ENCODE measurements at places on chromosomes 5 and 9.

GRCh38 chr9:84349671-84350070, 9.1 kb upstream of the SLC28A3 start:
- no peak for DNase-seq

GRCh38 chr5:102796009-102796408, 40.9 kb downstream of the PAM start:
- DNase-seq, result no peak

DNA sequence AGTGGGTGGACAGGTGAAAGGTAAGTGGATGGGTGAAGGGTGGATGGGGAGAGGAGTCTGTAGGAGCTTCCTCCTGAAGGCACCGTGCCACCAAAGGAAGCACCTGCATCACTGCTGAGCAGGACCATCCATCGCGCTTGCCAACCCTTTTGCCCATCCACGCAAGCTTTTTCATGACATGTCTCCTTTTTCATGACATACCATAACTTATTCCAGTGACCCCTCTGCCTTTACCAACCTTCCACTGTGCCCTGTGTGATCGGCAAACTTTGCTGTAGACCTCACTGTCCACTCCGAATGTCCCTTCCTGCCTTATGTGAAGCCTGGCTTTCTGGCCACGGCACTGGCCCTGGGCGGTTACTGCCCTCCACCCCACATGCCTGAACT, 13.4 kb downstream of the FLT4 start:
- DNase-seq, result no peak

DNA sequence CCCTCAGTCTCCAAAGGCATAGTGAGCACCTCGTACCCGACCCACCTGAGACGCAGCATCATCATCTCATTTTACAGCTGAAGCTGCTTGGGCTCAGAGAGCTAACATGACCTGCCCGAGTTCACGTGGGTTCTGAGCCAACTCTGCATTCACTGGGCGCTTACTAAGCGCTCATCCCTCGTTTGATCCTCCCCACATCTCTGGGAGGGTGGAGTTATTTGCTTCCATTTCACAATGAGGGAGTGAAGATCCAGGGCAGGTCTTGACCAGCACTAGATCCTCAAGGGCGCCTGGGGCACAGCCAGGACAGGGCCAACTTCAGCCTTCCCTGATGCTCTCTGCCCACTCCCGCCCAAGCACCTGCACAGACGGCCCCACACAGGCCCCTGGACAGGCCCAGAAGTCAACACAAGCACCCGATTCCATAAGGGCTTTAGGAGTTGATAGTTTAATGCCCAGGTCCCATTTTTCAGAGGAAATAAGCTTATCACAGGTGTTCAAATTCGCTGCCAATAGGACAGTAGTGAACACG, 80.8 kb downstream of the HRH2 start:
- DNase-seq, result no peak

DNA sequence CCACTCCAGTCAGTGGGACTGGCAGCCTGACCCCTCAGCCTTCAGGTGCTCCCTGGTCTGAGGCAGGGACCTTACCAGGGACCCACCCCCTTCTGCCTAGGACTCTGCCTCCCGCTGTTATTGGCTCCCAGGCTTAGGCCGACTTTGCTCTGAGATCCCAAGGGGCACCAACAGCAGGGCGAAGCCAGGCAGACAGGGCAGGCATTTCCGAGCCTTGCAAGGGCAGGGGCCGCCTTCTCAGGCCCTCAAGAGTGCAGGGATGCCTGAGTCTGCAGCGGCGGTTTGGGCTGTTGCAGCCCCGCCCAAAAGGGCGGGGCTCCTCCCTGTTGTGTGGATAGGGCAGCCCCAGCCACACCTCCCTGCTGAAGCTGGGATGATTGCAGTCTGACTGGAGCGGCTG, 644.6 kb downstream of the PRR16 start:
- DNase-seq, result no peak

DNA sequence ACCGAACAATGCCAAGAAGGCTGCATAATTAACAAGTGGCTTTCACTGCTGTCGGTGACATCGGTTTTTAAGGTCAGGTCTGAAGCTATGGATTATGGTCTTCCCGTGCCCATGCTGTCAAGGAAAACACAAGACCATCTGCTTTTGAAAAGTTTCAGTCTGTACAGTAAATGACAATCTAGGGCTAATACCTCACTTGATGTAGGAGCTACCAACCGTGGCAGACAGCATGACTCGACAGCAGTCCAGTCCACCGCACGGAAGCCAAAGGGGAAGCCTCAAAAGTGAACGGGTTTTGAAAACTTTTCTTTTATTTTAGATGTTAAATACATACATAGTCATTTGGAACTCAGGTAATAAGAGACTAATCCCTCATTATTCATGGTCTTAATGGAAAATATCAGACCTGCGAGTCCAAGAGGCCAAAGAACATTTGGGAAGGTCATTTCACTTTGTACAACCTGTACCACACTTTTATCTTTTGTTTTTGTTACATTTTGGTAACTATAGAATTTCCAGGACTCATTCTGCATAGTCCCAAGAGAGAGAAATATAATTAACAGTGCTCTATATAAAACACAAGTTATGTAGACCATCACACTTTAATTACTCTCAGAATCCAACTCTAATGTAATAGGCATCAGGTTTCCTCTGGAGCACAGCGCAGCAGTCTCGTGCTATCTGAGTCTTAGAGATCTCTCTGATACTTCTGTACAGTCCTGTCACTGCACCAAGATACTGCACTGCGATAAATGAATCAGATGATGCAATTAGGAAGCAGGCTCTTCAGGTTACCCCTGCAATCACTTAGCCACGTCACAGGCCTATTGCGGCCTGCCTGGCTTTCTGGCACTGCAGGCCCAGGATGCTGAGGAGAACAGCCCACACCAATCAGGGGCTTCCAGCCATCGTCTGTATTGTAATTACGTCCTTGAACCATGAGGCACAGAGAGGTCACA, 184.9 kb downstream of the FANCC start:
- no peak for DNase-seq

DNA sequence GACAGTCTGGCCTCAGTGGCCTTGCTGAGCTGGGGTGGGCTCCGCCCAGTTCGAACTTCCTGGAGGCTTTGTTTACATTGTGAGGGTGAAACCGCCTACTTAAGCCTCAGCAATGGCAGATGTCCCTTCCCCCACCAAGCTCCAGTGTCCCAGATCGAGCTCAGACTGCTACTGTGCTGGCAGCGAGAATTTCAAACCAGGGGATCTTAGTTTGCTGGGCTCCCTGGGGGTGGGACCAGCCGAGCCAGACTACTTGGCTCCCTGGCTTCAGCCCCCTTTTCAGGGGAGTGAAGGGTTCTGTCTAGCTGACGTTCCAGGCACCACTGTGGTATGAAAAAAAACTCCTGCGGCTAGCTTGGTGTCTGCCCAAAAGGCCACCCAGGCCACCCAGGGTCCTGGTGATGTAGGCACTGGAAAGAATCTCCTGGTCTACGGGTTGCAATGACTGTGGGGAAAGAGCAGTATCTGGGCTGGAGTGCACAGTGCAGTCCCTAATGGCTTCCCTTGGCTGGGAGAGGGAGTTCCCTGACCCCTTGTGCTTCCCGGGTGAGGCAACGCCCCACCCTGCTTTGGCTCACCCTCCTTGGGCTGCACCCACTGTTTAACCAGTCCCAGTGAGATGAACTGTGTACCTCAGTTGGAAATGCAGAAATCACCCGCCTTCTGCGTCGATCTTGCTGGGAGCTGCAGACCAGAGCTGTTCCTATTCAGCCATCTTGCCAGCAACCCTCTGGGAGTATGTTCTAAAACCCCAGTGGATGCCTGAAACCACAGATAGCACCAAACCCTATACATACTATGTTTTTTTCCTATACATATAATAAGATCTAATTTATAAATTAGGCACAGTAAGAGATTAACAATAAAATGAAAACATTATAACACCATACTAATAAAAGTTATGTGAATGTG, 95.5 kb downstream of the TMEM161B start:
- no peak for DNase-seq

DNA sequence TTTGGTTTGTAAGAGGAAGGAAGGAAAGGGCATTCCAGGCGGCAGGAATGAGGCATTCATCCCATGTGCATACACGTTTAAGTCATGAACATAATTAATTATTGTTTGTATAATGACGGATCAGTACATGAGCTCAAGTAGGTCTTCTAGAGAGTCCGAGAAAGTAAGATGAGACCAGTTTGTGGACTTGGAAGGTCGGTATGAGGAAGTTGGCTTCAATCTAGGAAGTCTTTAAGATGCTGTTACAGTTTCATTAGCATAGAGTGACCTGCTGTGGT, 2.1 kb downstream of the GTF3C4 start:
- DNase-seq, result no peak

DNA sequence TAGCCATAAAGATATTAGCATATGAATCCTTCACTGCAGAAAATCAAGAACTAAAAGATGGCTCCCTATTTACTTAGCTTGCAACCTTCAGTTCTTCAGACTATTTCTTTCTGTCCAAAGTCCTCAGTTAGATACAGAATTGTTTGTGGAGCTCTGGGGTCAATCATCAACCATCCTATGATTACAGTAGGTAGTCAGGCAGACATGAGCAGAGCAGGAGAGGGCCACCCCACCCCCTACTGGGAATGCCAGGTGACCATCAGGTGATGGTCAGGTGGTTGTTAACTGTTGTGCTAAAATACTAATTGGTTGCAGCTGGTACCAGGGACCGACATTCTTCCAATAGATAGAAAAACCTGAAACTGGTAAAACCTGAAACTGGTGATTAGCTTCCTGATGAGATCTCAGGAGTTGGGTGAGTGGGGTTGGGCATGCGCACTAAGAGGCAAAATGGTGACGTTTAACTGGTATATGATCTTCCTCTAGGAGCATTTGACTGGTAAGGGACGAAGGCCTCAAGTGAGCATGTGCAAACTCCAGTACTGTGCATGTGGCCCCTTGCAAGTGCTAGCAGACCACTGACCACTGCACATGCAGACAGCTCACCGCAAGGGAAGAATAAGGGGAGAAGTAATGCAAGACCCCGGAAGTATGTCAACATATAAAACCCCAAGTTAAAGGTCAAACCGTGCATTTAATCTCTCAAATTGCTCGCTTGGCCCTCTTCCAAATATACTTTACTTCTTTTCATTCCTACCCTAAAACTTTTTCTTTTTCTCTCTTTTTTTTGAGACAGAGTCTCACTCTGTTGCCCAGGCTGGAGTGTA, 13.6 kb downstream of the C9orf57 start:
- no peak for DNase-seq

DNA sequence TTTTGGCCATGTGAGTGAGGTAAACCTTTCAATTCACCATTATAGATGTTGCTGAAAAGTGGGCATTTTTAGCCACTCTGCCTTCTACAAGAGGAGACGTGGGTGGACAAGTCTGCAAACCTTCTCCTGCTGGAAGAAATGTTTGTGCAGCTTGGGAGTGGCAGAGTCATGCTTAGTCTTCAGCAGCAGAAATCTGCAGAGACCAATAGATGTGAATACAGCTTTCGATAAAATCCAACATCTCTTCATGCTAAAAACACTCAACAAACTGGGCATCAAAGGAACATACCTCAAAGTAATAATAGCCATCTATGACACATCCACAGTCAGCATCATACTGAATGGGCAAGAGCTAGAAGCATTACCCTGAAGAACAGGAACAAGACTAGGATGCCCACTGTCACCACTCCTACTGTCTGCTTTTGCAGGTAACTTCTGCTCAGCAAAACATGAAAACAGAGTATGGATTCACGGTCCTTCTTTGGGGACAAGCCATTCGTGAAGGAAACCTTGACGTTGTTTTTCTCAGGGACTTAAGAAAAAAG, 91.3 kb downstream of the RALGPS1 start:
- no peak for DNase-seq

DNA sequence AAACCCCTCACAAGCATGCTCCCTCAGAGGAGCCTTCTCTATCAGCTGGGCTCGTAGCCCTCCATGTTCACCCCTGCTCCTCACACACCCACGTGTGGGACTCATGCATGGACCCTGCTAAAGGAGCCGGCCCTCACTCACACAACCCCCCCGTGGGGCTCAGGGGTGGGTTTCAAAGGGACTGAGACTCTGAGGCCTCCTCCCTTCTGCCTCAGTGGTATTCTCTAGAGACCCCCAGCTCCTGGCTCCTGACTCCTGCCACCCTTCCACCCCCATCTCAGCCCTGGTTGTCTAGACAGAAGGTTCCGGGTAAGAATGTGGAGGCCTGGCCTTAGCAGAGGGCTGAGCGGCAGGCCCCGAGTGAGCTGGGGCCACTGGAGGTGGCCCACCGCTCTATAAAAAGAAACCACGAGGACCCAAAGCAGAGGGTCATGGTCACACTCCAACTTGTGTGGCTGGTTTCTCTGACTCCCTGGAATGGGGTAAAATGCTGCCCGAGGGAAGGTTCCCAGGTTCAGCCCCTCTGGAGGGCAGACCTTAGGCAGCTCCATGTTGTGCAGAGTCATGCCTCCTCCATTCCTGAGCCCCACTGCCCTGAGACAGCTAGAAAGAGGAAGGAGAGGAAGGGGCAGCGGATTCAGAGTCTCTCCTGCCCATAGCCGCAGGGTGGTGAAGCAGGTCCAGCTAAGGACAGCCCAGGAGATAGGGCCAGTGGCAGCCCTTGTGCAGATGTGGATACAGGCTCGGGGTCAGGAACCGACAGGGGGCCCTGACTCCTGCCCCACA, 10.8 kb downstream of the SEPTIN8 start:
- no peak for DNase-seq

DNA sequence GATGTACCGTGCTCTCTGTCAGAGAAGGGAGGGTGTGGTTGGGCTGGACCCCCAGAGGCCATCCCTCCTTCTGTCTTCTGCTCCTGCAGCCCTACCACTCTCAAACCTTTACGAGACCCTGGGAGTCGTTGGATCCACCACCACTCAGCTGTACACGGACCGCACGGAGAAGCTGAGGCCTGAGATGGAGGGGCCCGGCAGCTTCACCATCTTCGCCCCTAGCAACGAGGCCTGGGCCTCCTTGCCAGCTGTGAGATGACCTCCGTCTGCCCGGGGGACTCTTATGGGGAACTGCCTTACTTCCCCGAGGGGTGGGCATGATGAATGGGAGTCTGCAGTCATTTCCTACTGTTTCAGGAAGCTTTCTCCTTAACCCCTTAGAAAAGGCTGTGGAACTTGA, 17.5 kb downstream of the TGFBI start:
- no peak for DNase-seq

GRCh38 chr5:127492854-127493738, 24.3 kb upstream of the PRRC1 start:
- no peak for DNase-seq

DNA sequence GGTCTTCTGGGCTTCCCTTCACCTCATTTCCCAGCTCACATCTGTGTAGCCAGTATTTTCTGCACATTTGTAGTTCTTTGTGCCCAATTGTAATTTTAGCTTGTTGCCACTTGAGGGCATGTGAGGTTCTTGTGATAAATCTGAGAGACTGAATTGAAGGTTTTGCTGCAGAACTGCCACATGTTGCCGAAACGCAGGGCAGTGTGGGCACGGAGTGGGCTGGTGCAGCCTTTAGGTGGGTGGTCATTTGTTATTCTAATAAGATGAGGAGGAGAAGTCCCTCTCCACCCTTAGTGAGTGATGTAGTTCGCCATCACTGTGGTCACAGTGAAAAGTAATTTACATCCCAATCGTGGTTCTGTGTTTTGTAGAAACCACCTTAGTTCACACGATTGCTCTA, 21.2 kb downstream of the OTULIN start:
- peak; percentile 50 for DNase-seq

- no peak for DNase-seq
Measured at GRCh38 chr9:133879615-133880014, 112.5 kb downstream of the VAV2 start.

GRCh38 chr9:16543686-16544085, 326.8 kb downstream of the BNC2 start:
- DNase-seq, result no peak

- no peak for DNase-seq
Measured at GRCh38 chr5:113197456-113198200, 221.0 kb downstream of the DCP2 start.
